ENCODE measurements at places on chromosomes 12 and 14. TPM values are rescaled to one million over a fixed set of nuclear protein-coding genes. Genes with fewer than 3 reads are reported as not detected.

GRCh38 chr12:11144297-11144696 lies 9.9 kb upstream of the TAS2R30 start:
- no peaks in the 10 kb centered on the region for H3K36me3 ChIP-seq
- DNase-seq = no peak
- no peaks in the 10 kb centered on the region for H3K4me1 ChIP-seq
- no peak overlapping the region for H3K4me3 ChIP-seq
- no peaks in the 10 kb centered on the region for H3K27me3 ChIP-seq

- H3K27ac ChIP-seq = no peak overlapping the region
- H3K36me3 ChIP-seq = no peaks in the 10 kb centered on the region
- H3K27me3 ChIP-seq = no peaks in the 10 kb centered on the region
- H3K4me1 ChIP-seq = no peaks in the 10 kb centered on the region
- H3K4me3 ChIP-seq = no peak overlapping the region
These were observed 38.3 kb downstream of the NIN start for GRCh38 chr14:50792634-50793068.

- peak within 1 kb of the TSS; percentile 13 for H3K27ac ChIP-seq
- peak; percentile 96 for DNase-seq
- peaks cover 14% of the 10 kb centered on the region for H3K27me3 ChIP-seq
- peaks cover 83% of the 10 kb centered on the region for H3K4me1 ChIP-seq
These were observed at the start of gene NFE2 for GRCh38 chr12:54300732-54301427. Gene NFE2, minus strand, starts transcription at chr12:54301015. Its CDS starts 5,767 bp downstream, at chr12:54295248.

- no peak overlapping the region for H3K4me3 ChIP-seq
- H3K36me3 ChIP-seq = no peaks in the 10 kb centered on the region
- peaks cover 24% of the 10 kb centered on the region for H3K4me1 ChIP-seq
- no peaks in the 10 kb centered on the region for H3K27me3 ChIP-seq
- no peak for DNase-seq
These were observed 13.7 kb upstream of the TCTN1 start for GRCh38 chr12:110600254-110600653.

- no peaks in the 10 kb centered on the region for H3K27me3 ChIP-seq
- H3K27ac ChIP-seq = no peak overlapping the region
- no peaks in the 10 kb centered on the region for H3K36me3 ChIP-seq
These were observed 4.9 kb upstream of the A2M start for GRCh38 chr12:9120487-9121184.

GRCh38 chr14:61499991-61500390 lies 178.6 kb downstream of the PRKCH start:
- H3K36me3 ChIP-seq = no peaks in the 10 kb centered on the region
- DNase-seq = no peak
- no peak overlapping the region for H3K4me3 ChIP-seq
- H3K27me3 ChIP-seq = no peaks in the 10 kb centered on the region
- H3K27ac ChIP-seq = peak overlapping the region; percentile 60

DNA sequence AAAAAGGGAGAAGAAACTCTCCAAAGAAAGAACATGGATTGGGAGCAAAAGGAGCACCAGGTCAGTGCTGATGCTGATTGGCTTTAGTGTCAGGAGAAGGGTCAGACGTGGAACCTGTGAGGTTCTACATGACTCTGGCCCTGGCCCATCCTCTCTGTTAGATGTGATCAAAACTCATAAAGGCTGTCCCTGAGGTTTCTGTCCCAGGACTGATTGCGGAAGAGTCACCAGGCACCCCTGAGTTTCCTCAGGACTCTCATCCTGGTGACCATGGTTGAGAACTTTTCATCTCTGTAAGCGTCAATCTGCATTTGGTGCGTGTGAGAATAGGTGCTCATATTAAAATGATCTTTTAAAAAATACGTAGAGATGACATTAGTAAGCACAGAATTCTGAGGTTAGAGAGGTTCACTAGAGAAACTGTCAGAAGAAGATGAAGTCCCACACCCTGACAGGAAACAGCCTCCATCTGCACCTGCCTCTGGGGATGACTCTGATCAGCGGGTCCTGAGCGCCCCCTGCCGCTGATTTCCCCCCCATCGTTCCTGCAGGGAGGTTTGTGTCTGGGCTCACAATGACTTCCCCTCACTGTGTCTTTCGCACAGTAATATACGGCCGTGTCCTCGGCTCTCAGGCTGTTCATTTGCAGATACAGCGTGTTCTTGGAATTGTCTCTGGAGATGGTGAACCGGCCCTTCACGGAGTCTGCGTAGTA lies 741.8 kb downstream of the TMEM121 start:
- no peak for DNase-seq
- H3K27ac ChIP-seq = no peak overlapping the region
- H3K27me3 ChIP-seq = peaks cover 41% of the 10 kb centered on the region
- H3K4me1 ChIP-seq = no peaks in the 10 kb centered on the region
- H3K4me3 ChIP-seq = no peak overlapping the region

GRCh38 chr14:51432302-51432948 lies 192.4 kb downstream of the TMX1 start:
- no peak overlapping the region for H3K4me3 ChIP-seq
- no peaks in the 10 kb centered on the region for H3K36me3 ChIP-seq
- H3K27ac ChIP-seq = no peak overlapping the region
- no peaks in the 10 kb centered on the region for H3K4me1 ChIP-seq

- DNase-seq = no peak
- H3K4me3 ChIP-seq = no peak overlapping the region
- no peak overlapping the region for H3K27ac ChIP-seq
- H3K4me1 ChIP-seq = no peaks in the 10 kb centered on the region
- H3K27me3 ChIP-seq = peaks cover 25% of the 10 kb centered on the region
These were observed 86.7 kb downstream of the B4GALNT3 start for GRCh38 chr12:546265-546919.

DNA sequence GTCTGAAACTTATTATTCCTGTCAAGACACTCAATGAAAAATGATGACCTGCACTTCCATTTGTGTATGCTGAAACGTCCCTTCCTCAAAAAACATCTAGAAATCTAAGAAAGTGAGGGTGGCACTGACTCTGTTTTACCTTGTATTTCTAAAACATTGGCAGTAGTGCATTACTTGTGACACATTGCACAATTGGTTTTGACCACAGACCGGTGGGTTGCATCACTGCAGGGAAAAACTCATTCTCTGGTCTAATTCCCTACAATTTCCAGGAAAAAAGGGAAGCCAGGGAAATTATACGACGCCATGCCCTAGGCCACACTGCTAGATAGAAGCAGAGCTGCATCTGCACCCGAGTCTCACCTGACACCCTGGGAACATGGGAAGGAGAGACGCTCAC lies 156.7 kb downstream of the NTF3 start:
- H3K27me3 ChIP-seq = no peaks in the 10 kb centered on the region
- no peak overlapping the region for H3K4me3 ChIP-seq
- H3K36me3 ChIP-seq = no peaks in the 10 kb centered on the region
- H3K27ac ChIP-seq = no peak overlapping the region
- DNase-seq = no peak
- H3K4me1 ChIP-seq = no peaks in the 10 kb centered on the region

- H3K4me1 ChIP-seq = peaks cover 83% of the 10 kb centered on the region
- no peak overlapping the region for H3K4me3 ChIP-seq
- no peak for DNase-seq
These were observed 32.5 kb downstream of the FBXO34 start for GRCh38 chr14:55303691-55304145.

GRCh38 chr12:115423546-115423987 lies 739.6 kb upstream of the TBX3 start:
- no peak overlapping the region for H3K4me3 ChIP-seq
- DNase-seq = no peak
- no peaks in the 10 kb centered on the region for H3K36me3 ChIP-seq
- no peaks in the 10 kb centered on the region for H3K27me3 ChIP-seq
- H3K4me1 ChIP-seq = no peaks in the 10 kb centered on the region

DNA sequence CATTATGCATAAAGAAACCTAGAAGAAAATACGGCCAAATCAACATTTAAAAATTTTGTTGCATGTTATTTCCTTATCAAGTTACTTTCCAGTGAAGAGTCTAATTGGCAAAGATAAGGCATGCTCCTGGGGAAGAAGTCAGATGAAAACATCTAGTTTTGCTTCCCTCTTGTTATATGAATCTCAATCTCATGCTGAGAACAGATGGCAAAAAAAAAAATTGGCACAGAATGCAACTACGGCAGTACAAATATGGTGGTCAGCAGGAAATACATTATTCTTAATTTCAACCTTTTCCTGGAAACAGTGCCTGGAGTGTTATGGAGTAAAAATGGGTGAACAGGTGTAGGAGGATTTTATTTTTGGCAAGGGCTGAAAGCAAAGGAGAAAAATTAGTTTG lies 32.8 kb downstream of the HECTD4 start:
- no peaks in the 10 kb centered on the region for H3K36me3 ChIP-seq
- no peak overlapping the region for H3K27ac ChIP-seq
- H3K4me1 ChIP-seq = peaks cover 7% of the 10 kb centered on the region

- no peak for DNase-seq
- peak overlapping the region; percentile 66 for H3K4me3 ChIP-seq
- H3K36me3 ChIP-seq = no peaks in the 10 kb centered on the region
- no peaks in the 10 kb centered on the region for H3K27me3 ChIP-seq
These were observed 851 bp downstream of the YLPM1 start for GRCh38 chr14:74763803-74764531.

Gene ASCL4
- total RNA-seq = not detected

Gene LRRC10
- not detected for total RNA-seq

Gene ACOT6
- not detected for total RNA-seq

Gene LARP4
- total RNA-seq = 65.4 TPM

Gene SLC22A17
- total RNA-seq = 13.2 TPM

Gene KLRC3
- total RNA-seq = not detected

Gene MIP
- total RNA-seq = not detected

Data from left lung (tissue), 14 donors.